ENCODE measurements at places on chromosomes 3 and 15.

GRCh38 chr15:69601711-69602504, 149.3 kb downstream of the RPLP1 start:
- DNase-seq, result no peak

- peak; percentile 14 for DNase-seq
Observed at GRCh38 chr15:40248006-40248783, 9.3 kb downstream of the PAK6 start.

- no peak for DNase-seq
Observed at GRCh38 chr3:154970797-154971196, 109.3 kb upstream of the MME start.

DNA sequence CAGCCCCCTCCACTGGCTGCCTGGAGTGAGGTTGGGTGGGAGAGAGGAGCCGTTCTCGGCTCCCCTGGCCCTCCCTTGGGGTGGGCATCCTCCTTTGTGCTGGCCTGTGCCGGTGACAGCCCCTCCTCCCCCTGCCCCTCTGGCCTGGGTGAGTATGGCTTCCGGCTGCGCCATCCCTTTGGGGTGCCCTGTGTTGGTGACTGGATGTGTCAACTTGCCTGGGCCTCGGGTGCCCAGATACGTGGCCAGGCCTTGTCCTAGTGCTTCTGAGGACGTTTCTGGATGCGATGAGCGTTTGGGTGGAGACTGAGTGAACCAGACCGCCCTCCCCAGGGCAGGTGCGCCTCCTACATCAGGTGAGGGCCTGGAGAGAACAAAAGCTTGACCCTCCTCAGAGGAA, 59.7 kb downstream of the PLXNA1 start:
- no peak for DNase-seq

DNA sequence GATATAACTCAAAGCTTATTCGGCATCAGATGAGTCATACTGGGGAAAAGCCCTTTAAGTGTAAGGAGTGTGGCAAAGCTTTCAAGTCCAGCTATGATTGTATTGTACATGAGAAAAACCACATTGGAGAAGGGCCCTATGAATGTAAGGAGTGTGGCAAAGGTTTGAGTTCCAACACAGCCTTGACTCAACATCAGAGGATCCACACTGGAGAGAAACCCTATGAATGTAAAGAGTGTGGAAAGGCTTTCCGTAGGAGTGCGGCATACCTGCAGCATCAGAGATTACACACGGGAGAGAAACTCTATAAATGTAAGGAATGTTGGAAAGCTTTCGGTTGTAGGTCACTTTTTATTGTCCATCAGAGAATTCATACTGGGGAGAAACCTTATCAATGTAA, 7.5 kb downstream of the ZNF621 start:
- no peak for DNase-seq

DNA sequence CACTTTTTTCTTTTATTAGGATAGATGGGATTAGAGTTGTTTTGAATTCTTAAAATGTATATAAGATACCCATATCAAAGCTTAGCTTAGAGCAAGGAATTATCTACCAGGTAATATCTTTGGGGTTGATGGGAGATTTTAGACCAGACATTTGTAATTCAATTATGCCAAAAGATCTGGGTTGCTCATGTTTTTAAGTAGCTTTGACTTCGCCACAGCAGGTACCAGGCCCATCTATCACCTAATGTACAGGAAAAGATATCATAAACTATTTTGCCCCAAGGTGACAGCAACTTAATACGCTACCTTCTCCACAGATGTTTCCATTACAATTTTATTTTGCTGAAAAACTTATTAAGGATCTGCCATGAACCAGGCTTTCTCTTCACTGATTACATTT, 514.6 kb upstream of the ADAMTS9 start:
- no peak for DNase-seq

DNA sequence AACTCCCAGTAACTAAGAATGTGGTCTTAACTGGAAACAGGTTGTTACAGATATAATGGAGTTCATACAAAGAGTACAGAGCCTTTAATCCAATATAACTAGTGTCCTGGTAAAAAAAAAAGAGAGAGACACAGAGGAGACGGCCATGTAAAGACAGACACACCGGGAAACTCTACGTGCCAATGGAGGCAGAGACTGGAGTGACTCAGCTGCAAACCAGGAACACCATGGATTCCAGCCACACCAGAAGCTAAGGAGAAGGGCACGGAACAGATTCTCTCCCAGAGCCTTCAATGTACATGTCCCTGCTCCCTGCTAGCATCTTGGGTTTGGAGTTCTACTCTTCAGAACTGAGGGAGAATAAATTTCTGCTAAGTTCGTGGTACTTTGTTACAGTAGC, 4.5 kb downstream of the RNF168 start:
- DNase-seq, result no peak

DNA sequence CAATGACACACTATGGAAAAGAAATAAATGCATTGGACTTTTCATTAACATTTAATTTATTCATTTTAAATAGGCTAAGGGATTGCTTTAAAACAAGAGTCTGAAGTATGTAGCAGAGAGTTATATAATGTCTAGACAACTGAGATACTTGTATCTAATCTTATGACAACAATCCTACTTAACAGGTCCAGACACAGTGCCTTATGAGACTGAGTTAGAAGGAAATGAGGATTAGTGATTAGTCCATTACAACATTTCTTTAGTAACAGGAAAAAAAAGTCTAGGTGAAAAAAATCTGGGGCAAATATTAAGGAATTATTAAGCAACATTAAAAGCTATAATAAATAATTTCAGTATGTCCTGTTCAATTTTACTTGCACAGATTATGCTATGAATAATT, 140.6 kb downstream of the MEIS2 start:
- no peak for DNase-seq

- DNase-seq, result no peak
Observed at GRCh38 chr3:161266731-161267150, 45.6 kb downstream of the NMD3 start.

- no peak for DNase-seq
Observed at GRCh38 chr3:137325170-137325569, 367.4 kb downstream of the IL20RB start.

- DNase-seq, result no peak
Observed at GRCh38 chr15:52558196-52558595, 10.6 kb downstream of the ARPP19 start.

- peak; percentile 80 for DNase-seq
Observed at GRCh38 chr3:30768703-30769550, 125.5 kb downstream of the GADL1 start.

DNA sequence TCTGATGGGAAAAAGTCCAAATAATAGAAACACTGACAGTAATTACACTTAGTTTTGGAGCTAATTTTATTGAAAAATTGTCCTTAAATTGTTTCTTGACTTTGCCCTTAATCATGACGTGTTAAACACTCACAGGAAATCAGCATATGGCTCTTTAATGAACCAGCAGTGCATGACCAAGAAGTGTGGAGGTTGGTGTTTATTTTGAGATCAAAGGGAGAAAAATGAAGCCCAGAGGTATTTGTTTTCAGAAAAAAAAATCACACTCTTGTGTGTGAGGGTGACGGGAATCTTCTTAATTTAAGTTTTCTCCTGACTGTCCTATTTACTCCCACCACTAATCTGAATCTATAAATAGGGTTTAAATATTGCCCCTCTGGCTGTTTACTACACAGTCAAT, 28.8 kb upstream of the SYNM start:
- DNase-seq, result no peak

DNA sequence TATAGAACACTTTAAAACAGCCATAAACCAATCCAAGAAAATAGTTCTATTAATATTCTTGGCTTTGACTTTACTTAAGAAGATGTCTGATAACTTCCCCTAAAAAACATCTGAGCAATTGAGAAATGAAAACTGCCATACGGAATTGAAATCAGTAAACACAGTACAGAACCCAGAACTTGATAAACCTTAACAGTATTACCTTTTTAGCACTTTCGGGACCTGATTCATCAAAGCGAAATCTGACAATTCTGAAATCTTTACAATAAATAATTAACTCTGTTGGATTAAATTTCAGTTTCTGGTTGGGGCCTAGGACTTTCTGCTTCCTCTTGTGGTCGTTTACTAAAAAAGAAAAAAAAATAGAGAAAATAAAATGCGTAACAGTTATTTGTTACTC, 17.3 kb downstream of the MTMR10 start:
- no peak for DNase-seq

- DNase-seq, result no peak
Observed at GRCh38 chr15:56812961-56813360, 79.7 kb upstream of the ZNF280D start.

DNA sequence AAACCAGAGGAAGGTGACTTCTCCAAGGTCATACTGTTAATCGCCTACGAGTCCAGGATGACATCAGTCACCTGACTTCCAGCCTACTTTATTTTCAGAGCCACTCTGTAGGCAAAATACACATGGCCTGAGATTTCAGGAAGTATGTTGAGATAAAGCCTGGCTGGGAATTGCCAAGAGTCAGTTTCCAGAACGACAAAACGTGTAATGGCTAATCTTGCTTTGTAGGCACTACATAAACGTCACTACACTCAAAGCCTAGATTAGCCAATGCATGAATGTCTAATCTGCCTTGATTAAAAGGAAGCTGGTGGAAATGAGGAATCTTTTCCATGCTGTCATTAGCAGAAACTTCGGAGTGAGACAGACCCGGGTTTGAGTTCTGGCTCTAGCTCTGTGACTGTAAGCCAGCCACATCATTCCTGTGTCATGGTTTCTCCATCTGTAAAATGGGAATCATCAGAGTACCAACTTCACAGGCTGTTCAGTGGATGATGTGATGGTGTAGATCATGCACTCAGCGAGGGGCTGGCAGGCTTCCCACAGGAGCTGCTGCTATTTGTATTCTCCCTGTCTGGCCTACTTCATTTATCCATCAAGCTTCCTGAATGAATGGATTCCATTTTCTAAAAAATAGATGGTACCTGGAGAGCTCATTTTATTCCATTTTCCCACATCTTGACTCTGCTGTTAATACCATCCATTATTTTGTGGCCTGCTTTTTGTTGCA, 241.9 kb downstream of the XXYLT1 start:
- no peak for DNase-seq

DNA sequence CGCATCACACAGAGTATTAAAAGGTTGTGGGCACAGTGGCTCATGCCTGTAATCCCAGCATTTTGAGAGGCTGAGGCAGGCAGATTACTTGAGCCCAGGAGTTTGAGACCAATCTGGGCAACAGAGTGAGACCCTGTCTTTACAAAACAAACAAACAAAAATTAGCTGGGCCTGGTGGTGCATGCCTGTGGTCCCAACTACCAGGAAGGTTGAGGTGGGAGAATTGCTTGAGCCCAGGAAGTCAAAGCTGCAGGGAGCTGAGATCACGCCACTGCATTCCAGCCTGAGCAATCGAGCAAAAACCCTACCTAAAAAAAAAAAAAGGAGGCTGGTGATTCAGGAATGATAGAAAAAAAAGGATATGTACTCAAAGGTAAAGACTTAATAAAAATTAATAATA, 28.2 kb upstream of the ST6GAL1 start:
- no peak for DNase-seq

GRCh38 chr3:8052659-8053058, 449.0 kb upstream of the LMCD1 start:
- peak; percentile 27 for DNase-seq

DNA sequence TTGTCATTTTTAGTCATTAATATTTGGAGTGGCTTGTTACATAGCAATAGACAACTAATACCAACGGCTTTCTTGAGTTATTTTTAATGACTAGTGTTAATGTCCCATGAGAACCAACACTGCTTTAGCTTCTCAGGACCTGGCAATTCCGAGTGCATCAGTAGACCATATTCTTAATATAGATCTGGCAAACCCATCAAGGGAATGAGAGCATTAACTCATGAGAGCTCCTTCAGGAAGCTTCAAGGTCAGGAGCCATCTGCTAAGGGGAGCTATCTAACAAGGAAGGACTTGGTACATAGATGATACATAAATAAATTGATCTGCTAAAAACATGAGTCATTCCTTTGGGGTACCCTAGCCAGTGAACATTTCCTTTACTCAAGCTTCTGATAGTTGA, 122.6 kb upstream of the EPHA3 start:
- no peak for DNase-seq

DNA sequence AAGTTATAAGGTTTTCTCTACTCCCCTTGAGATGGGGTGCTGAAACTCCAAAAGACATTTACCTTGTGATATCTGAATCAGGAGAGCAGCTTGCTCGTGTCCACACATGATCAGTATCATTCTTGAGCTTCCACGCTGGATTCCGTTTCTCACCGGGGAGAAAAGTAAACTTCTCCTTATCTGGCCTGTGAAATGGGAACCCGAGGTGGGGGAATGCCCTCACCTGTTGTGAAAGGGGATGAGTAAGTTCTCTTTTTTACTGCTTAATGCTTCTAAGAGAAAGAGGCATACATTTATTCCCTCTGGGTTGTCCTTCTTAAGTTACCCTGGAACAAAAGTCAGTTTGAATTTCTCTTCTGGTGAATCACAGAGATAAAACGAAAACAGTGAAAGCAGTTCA, 440.5 kb upstream of the ADAMTS9 start:
- DNase-seq, result no peak

GRCh38 chr3:140035871-140036270, 100.9 kb downstream of the CLSTN2 start:
- no peak for DNase-seq

DNA sequence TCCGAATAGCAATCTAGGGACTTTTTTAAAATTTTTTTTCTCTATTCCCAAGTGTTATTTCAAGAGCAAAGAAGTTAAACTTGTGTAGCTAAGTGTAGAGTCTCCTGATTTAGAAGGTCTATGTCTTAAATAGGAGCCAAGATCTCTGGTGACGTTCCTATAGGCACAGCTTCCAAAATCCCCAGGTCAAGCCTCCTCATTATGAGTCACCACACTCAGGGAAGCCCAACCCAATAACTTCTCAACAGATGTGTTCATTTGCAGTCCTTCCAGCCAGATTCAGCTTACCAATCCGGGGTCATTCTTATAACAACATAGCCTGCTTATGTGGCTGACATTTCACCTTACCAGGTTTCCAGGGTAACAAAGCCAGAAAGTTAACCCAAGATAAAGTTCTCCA, 270.3 kb downstream of the IL5RA start:
- DNase-seq, result no peak

- DNase-seq, result no peak
Observed at GRCh38 chr15:50556642-50557371, 10.3 kb upstream of the USP50 start.

GRCh38 chr15:40538976-40539375, 25.9 kb downstream of the CCDC32 start:
- no peak for DNase-seq

DNA sequence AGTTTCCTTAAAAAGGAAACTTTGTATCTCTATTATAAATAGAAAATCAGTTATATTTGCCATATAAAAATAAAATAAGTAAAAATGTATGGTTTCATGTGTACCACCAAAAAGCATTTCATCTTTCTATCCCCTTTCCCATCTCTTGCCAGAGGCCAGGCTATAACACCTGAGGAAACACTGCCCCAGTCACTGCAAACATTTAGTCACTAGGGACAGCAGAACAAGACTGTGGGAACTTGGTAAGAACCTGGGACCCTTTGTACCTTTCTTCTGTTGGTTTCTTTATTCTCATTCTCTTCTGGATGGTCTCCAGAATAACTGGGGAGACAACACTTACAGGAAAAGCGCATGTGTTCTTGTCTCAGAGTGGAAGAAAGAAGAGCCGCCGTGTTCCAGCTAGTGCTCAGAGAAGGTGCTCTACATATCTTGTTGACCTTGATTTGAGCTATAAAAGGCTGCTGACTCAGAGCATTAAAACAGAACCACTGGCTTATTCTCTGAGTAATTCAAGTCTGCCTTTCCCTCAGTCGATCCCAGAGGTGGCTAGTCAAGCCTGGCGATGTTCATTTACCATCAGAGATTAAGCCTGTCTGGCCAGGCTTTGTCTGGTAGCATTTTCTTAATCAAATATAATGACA, 361.6 kb downstream of the RBMS3 start:
- no peak for DNase-seq

- DNase-seq, result no peak
Observed at GRCh38 chr3:30292192-30292893, 314.1 kb upstream of the TGFBR2 start.

GRCh38 chr3:16468002-16468335, 45.5 kb downstream of the RFTN1 start:
- no peak for DNase-seq
